ENCODE measurements at places on chromosomes 13 and 19.

DNA sequence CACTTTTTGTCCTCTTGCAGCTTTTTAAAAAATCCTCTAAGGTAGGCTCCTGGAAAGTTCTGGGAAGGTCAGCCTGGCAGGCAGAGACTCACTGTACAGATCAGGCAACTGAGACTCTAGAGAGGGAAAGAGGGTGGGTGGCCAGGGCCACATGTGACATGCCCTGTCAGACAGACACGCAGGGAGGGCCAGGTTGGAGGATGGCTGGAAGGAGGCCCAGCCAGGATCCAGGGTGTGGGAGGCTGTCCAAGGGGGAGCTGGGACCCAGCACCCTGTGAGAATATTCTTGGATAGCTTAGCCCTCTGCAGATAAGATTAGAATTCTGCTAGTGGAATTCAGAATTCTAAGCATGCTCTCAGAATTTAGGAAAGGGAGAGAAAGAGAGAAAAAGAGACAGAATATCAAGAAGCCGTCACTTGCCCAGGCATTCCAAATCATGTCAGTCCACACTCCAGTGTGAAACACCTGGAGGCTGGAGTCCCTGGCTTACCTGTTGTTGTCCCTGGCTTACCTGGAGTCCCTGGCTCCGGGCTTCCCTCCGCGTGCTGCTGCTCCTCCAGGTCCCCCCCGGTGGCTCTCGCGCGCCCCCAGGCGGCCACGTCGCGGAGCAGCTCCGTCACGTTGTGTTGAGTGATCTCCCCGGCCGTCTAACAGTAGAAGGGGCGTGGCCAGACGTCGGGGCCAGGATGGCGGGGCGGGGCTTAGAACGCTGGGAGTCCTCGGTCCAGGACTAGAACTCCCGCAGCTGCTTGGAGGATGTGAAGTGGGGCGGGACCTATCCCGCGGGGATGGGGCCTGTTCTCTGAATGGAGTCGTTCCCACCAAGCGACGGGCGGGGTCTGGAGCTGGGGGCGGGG lies 2.8 kb upstream of the TNNI3 start:
- peak; percentile 92 for DNase-seq

- peak; percentile 17 for DNase-seq
Measured at GRCh38 chr19:1567116-1567847, 843 bp downstream of the MEX3D start.

- DNase-seq = no peak
Measured at GRCh38 chr19:51292971-51293370, 18.5 kb upstream of the IGLON5 start.

- DNase-seq = no peak
Measured at GRCh38 chr19:52590728-52591127, 20.6 kb downstream of the ZNF701 start.

- peak; percentile 17 for DNase-seq
Measured at GRCh38 chr13:51728972-51729371, 75.0 kb downstream of the DHRS12 start.

GRCh38 chr19:49614096-49614833 lies 23.3 kb downstream of the PRR12 start:
- DNase-seq = peak; percentile 49

GRCh38 chr13:51828730-51829567 lies 16.0 kb downstream of the TMEM272 start:
- DNase-seq = no peak

DNA sequence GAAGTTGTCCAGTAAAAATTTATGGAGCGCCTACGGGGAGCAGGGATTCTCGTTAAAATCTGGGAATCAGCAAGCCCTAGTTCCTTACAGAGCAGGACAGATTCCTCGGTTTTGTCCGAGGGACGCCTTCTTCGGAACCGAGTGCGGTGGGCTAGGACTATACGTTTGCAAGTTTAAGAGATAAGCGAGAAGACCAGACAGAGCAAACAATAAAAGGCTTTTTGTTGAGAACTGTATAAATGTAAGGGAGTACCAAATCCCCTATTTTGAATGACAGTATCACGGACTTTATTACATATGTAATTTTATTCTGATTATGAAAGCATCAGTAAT lies 971 bp upstream of the ANKRD10 start:
- DNase-seq = no peak

GRCh38 chr19:2546128-2547032 lies 70.5 kb downstream of the GADD45B start:
- DNase-seq = no peak

DNA sequence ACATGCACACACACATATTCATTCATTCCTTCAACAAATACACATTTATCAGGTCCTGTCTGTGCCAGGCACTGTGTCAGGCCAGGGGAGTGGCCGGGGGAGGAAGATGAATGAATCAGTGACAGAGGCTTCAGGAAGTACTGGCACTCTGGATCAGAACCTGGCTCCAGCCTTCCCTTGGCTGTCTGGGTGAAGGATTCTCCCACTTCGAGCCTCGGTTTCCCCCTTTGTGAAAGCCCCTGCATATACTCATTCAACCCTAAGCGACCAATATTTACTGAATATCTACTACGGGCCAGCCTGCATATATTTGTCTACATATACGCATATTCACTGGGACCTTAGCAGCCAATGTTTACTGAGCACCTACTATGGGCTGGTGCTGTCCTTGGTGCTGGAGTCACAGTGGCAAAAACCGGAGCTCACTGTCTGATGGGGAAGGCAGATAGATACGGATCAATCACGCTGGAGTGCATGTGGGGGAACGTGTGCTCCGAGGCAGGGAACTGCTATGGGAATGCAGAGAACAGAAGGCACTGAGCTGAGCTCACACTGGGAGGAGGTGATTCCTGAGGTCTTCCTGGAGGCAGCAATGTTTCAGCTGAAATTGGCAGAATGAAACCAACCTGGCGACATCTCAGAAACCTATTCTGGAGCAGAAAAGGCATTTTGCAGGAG lies 636 bp upstream of the ZNF579 start:
- no peak for DNase-seq

- no peak for DNase-seq
Measured at GRCh38 chr13:62309904-62310303, 894.3 kb upstream of the PCDH20 start.

DNA sequence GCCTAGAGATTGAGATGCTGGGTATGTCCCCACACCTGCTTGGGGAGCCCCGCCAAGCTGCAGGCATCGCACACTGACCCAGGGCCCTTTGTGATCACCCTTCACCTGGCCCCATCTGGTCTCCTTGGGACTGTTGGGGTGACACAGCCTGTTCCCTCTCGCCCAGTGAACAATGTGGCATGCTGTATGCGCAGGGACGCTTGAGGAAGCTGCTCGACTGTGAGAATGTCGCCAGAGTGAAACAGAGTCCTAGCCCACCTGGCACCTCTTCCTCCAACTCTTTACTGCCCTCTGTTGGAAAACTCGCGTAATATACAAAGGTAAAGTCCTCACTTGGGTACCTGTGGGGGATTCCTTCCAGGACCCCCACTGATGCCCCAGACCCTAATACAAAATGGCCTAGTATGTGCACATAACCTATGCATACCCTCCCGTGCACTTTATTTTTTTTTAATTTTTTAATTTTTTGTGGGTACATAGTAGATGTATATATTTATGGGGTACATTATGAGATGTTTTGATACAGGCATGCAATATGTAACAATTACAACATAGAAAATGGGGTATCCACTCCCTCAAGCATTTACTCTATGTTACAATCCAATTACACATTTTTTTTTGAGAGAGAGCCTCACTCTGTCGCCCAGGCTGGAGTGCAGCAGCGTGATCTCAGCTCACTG lies 9.0 kb downstream of the BLOC1S3 start:
- DNase-seq = no peak
